CD4-positive, alpha-beta T cell treated with Interleukin-4 for 1 hour (primary cell): ENCODE measurements at places on chromosomes 2 and 18.

- peak; percentile 22 for DNase-seq
These were observed 112.1 kb downstream of the KYNU start for GRCh38 chr2:142989273-142990204.

DNA sequence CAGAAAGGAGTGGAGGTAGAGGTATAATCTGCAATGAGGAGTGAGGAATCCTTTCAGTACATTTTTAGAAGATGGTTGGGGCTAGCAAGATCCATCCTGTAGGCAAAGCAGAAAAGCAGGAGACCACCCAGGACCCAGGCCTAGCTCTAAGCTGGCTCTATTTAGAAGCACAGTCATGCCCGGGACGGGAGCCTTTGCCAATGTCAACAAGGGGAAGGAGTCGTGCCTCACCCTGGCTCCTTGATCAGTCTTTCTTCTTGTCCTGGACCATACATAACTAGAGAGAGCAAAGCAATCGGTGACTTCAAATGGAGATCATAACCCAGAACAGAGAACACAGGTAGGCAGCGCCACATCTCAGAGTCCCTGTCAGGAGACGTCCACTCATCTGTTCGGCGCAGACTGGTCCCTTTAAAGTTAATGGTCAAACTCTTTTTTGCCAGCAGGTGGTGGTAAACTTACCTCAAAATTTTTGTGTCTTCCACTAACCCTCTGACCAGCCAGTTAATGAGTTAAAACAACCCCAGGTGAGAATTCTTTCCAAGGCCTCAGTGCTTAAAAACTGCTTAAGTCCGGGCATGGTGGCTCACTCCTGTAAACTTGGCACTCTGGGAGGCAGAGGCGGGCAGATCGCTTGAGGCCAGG, 8.0 kb downstream of the MC5R start:
- DNase-seq, result no peak

GRCh38 chr2:141766225-141766624, 364.6 kb downstream of the LRP1B start:
- DNase-seq, result no peak

- no peak for DNase-seq
These were observed 139.7 kb downstream of the PRPF40A start for GRCh38 chr2:152577579-152577978.

DNA sequence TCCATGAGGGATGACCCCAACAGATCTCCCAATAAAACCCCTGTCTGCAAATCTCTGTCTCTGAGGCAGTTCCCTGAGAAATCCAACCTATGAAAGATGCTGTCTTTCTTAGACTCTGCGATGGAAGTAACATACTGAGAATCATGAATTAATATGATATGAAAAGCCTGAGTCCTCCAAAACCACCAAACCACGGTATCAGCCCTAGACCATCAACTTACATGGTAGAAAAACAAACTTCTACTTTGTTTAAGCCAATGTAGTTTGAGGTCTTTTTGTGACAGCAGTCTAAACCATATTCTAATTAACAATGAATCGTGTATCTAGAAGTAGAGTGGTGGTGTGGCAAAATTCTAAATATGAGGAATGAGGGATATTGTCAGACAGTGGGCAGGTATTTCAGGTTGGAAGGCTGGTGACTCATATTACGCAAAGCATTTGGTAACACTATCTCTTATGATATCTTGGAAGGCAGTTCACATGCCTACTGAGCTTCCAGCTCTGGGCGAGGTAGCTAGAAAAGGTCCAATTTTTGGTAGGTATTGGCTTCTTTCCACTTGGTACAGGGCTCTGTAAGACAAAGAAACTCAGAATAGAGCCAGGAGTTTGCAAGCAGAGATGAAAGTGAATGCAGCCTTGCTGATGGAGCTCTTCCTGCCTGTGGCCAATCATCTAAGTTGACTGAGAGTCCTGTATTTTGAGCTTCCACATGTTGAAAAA, 215.8 kb downstream of the ZFP36L2 start:
- DNase-seq, result no peak

- DNase-seq, result no peak
These were observed 31.1 kb downstream of the DOK1 start for GRCh38 chr2:74585406-74586185.

DNA sequence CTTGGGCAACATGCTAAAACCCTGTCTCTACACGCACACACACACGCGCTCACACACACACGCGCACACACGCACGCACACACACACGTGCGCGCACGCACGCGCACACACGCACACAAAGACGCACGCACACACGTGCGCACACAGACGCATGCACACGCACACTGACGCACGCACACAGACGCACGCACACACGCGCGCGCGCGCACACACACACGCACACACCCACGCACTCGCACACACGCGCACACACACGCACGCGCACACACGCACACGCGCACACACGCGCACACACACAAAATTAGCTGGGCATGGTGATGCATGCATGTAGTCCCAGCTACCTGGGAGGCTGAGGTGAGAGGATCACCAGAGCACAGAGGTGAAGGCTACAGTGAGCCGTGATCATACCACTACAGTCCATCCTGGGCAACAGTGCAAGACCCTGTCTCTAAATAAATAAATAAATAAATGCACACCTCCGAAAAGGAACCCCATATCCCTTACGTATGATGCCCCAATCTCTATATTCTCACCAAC, 8.1 kb upstream of the IAH1 start:
- no peak for DNase-seq

- DNase-seq, result no peak
These were observed 27.7 kb upstream of the DNMT3A start for GRCh38 chr2:25369439-25369838.

- DNase-seq, result no peak
These were observed 19.1 kb upstream of the IL18R1 start for GRCh38 chr2:102336502-102336945.

DNA sequence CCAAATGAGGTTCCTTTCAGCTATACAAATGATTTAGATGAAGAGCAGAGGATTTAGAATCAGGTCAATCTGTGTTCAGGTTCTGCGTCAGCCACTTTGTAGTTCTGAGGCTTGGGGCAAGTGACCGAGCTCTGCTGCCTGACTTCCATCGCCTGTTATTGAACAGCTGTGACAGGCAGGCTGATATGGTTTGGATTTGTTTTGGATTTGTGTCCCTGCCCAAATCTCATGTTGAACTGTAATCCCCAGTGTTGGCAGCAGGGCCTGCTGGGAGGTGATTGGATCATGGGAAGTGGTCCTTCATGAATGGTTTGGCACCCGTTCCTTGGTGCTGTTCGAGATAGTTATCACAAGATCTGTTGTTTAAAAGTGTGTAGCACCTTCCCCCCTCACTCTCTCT, 18.6 kb downstream of the TYMS start:
- DNase-seq, result no peak

GRCh38 chr2:110740747-110741349, 8.5 kb downstream of the ACOXL start:
- DNase-seq, result no peak

- no peak for DNase-seq
These were observed 246.2 kb upstream of the ID2 start for GRCh38 chr2:8435608-8436007.

GRCh38 chr2:62467475-62468321, 38.3 kb downstream of the TMEM17 start:
- no peak for DNase-seq

GRCh38 chr18:67597759-67598158, 81.2 kb upstream of the DSEL start:
- DNase-seq, result no peak

DNA sequence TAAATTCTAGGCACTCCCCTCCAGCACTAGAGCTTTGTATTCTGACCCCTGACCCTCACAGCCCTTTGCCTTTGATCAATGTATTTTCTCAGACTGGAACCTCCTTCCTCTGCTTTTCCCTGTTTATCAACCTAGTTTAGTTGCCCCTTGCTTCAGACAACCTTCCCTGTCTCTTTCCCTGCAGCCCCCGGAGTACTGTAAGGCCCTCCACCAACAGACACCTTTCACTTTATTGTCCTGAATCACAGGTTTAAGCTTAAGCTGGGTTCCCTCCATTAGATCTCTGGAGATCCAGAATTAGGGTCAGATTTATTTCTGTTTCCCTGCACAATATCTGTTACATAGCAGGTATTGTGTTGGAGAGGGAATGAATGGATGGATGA, 140.2 kb downstream of the DDX1 start:
- no peak for DNase-seq

- DNase-seq, result no peak
These were observed 154.2 kb downstream of the ATAD2B start for GRCh38 chr2:23772684-23773083.

DNA sequence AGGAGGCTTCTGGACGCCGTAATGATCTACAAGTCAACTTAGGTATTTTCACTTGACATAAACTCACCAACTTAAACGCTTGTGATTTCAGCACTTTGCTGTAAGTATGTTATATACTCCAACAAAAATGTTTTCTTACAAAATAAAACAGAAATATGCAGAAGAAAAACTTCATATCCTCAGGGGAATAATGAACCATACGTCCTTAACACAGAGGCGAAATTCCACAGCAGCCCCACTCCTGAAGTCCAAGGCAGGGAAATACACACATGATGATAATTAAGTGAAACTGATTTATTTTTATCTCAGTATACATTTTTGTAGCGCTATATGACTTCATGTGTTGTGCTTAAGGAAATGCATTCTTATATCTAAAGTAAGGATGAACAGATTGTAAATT, 335.4 kb upstream of the VWC2L start:
- DNase-seq, result no peak

- no peak for DNase-seq
These were observed 33.6 kb upstream of the RMND5A start for GRCh38 chr2:86686460-86686859.

- DNase-seq, result no peak
These were observed 618 bp upstream of the CHN1 start for GRCh38 chr2:175005733-175006264.

DNA sequence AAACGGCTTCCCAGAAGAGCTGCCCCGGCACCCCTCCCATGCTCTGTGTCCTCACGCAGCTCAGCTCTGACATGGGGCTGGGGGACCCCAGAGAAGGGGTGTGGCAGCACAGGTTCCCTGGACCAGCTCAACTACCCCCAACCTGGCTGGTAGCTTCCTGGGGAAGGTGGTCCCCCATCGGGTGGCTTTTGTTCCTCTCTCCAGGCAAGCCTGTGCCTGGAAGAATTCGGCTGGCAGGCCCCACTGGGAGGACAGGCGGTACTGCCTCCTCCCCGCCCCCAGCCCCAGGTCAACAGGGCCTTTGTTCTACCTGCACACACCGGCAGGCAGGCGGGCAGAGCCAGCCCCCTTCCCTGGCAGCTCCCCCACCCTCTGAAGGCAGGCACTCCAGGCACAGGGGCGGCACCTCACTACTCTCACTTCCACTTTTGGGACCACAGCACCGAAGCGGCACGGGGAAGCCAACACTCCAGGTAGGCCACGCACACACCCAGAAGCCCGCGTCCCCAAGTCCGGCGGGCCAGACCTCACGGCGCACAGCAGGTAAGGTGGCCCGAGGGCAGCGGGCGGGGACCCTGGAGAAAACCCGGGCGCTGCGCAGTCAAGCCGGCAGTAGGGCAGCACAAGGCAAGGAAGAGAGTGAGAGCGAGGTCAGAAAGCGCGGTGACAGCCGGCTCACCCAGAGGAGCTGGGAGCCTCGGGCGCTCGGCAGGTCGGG, 1.3 kb downstream of the HS6ST1 start:
- peak; percentile 69 for DNase-seq

GRCh38 chr2:176781570-176782217, 430.9 kb upstream of the HNRNPA3 start:
- no peak for DNase-seq

DNA sequence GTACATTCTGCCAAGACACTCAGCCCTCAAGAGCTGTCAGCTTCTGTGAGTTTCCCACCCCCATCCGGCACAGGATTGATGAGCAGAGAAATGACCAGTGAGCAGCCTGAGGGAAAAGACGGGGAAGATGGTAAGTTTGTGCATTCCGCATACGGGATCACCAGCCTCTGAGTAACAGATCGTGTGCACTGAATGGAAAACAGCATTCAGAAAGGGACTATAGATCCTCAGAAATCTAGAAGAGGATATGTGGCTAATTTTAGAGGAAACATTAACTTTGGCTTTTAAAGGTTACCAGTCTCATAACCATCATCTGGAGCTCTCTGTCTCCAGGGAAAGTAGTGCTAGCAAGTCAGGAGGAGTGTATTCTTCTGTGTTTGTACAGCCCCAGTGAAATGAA, 326.0 kb downstream of the TGIF1 start:
- no peak for DNase-seq

DNA sequence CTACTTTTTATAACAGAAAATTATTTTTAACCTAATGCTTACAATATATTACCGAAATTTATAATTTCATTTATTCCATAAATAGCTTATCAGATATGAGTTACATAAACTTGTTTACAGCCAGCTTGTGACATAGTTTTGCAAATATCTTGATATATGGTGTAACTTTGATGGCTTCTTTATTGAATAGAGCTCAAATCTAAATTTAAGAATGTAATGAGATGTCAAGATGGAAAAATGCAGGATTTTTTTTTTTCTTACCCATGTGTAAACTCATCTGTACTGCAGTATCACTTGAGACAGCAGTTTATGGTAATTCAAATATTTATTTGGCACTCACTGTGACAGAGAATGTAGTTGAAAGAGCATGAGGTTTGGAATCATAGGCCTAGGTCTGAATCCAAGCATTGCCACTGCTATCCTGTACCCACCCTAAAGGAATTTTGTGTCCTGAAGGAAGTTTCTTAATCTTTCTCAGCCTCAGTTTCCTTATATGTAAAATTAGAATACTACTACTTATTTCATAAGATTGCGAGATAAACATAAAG, 3.8 kb downstream of the CREB1 start:
- no peak for DNase-seq
